ENCODE measurements at places on chromosomes 12 and 14.

GRCh38 chr14:56963381-56963780 is 153.1 kb upstream of the OTX2 start:
- DNase-seq: no peak

DNA sequence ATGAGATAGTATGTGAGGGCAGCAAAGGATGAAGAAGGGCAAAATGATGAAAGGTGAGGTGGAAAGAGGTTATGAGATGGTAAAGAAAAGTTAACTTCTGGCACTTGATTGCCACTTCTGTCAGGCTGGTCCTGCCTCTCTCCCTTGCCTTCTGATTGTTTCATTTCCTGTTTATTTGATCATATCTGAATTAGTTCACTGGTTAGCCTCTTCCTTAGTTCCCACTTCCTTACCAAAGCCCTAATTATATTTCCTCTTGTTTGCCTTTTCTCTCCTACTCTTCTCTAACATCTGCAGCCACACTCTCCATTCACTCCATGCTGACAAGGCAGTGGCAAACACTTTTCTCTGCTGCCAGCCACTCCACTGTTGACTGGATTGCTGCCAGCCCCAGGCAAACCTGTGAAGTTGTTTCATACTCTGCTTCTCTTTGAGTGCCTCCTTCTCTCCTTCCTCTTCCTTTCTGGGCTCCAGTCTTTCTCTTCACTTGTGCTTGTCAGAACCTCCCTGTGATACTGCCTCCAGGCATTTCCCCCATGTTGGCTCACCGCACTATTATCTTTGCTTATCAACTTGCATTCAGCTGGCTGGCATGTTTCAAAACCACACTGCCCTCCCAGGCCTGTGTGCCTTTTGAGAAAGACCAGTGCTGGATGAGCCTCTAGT is 8.1 kb downstream of the PNP start:
- DNase-seq: peak; percentile 45

GRCh38 chr14:60654334-60654821 is 5.1 kb upstream of the SIX1 start:
- no peak for DNase-seq

DNA sequence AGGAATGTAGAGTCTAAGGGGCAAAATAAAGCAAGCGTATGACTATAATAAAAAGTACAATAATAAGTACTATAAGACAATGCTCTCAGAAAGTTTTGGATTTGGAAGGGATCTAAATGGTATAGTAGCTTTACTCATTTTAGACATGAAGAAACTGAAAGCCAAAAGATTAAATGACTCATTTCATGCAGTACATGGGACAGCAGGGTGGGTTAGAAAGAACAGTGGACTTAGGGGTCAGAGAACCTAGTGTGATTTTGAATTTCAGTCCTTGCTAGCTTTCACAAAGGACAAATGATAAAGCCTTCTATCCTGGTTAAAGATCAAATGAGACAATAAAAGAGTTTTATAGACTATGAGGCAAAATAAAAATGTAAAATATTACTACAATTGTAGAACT is 6.8 kb upstream of the LEMD3 start:
- no peak for DNase-seq

DNA sequence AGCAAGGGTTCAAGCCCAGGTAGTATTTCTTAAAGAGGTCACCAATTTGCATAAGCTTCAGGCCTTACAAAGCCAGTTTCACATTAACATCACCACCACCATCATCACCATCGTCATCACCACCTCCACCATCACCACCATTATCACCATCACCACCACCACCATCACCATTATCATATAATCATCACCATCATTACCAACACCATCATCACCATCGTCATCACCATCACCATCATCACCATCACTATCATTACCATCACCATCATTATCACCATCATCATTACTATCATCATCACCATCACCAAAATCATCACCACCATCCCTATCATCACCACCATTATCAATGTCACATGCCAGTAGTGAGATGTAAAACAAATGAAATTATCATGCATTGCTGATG is 50.4 kb upstream of the RIMBP2 start:
- no peak for DNase-seq
